MV-4-11 (cell line): ENCODE measurements at places on chromosomes 7 and 10.

DNA sequence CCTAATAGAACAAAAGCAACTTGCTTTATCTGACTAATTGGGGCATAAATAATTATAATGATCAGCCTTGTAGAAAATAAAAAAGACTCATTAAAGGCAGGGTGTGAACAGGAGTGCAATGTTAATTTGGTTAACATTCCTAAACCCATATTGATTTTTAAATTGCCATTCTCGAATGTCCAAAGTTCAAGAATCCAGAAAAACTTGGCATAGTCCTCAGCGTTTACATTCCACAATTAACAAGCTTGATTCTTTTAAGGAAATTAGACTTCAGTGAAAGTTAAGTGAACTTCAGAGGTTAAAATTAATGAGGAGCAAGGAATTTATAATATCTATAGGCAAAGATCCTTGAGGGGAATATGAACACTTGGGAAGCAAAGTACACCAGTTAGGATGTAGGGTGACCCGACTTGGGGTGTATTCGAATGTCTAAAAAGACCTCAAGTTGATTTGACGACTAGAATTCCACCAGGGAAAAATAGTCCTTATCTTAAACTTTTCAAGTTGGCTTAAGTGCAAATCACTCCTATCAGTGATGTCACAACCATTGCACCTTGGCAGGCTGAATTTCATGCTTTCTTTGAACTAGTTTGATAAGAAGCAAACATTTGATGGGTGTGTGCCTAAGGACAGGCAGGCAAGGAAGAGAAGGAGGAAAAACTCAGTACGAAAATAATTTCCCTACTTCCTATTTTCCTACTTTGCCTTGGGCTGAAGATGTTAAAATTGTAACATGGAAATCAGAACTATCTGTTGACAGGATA is 830.4 kb upstream of the COBL start:
- DNase-seq = no peak

DNA sequence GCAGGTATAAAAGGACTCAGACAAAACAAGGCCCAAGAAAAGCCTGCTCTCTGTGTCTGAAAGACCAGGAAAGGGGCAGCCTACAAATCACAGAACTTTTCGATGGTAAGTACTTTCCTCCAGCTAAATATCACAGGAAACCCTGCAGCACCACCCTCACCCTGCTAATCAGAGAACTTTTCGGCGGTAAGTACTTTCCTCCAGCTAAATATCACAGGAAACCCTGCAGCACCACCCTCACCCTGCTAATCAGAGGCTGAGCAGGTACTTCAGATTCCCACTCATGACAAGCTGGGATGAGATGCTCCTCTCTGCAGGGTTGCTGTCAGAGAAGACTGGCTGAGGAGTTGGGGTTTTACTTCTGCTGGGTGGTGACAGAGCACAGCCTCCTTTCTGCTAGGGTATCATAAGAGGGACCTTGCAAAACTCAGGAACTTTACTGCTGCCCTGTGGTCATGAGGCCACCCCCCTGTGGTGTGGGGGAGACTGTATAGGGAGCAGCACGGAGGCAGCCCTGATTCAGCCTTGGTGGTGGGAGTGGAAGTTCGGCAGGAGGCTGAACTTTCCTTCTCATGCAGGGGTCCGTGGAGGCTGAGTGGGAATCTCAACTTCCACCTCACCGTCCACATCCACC is 7.2 kb downstream of the WDR37 start:
- DNase-seq = no peak

GRCh38 chr7:129127601-129128000 is 16.9 kb upstream of the TSPAN33 start:
- DNase-seq = no peak

GRCh38 chr10:33142295-33142694 is 184.3 kb upstream of the ITGB1 start:
- DNase-seq = peak; percentile 15

DNA sequence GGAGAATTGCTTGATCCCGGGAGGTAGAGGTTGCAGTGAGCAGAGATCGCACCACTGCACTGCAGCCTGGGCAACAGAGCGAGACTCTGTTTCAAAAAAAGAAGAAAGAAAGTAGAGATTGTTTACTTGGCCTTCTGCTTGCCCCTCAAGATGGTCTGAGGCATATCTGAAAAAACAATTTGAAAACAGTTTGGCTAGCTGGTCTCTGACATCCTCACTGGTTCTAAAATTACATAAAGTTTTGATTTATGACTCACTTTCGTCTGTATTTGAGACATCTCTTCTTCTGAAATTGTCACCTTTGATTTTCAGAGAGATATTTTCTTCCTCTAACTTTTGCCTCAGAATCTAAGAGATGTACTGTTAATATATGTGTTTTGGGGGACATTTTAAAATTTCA is 49.6 kb upstream of the HELLS start:
- no peak for DNase-seq

DNA sequence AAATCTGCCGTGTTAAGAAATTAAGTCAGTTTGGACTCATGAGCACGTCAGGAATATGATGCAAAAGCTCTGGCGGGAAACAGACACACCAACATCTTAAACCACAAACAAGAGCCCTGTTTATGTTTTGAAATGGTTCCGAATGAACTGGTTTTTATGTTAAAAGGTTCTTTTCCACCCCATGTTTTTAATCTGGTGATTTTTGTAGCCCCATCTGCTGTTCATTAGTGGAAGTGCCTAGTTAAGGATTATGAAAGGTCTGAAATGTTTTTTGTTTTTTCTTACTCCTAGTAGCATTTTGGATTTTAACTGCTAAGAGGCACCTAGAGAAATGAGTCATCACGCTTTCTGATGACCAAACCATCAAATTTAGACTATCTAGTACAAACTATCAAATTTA is 404.1 kb upstream of the MKI67 start:
- DNase-seq = peak; percentile 5

DNA sequence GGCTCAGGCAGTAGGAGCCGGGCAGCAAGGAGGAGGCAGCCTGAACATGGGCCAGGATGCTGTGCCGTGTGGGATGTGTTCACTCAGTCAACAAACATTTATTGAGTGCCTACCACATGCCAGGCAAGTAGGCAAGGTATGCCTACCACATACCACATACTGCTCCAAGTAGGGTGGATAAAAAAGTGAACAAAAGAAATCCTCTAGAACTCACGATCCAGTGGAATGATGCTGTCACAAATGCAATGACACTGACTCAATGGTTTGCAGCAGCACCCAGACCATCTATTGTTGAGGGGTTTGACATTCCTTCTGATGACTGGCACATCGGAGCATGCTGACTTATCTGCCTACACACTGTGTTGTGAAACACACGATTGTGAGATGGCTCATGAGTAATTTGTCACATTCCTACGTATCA is 413.5 kb downstream of the NRG3 start:
- no peak for DNase-seq

GRCh38 chr10:76514321-76514720 is 1082.9 kb downstream of the LRMDA start:
- DNase-seq = no peak

DNA sequence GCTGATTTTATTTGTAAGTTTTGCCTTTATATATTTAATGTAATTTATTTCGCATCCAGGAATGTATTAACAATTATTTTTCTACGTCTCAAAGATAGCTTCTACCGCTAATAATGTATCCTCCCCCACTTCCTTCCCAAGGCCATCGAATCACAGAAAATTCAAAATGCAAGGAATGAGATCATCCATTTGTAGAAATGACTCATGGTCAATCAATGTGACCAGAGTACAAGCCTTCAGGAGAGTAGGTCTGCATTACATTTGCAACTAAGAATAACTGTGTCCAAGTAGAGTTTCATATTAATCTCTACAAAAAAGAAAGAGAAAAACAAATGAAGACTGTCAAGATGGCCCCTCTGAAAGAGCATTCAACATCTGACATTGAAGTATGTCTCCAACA is 205.9 kb upstream of the PHF14 start:
- DNase-seq = no peak

DNA sequence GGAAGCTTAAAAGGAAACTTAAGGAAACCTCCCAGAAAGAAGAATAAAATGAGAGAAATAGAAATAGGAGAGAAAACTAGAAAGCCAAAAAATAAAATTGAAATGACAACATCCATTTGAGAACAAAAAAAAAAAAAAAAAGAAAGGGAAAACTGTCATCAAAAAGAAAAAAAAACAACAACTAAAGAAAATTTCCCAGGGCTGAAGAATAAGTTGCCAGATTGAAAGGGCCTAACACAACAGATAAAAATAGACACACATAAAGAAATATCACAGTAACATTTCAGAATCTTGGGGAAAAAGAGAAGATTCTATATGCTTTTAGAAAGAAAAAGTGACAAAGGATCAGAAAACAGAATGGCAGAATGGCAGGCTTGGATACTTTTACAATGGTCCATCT is 157.1 kb downstream of the JMJD1C start:
- no peak for DNase-seq

DNA sequence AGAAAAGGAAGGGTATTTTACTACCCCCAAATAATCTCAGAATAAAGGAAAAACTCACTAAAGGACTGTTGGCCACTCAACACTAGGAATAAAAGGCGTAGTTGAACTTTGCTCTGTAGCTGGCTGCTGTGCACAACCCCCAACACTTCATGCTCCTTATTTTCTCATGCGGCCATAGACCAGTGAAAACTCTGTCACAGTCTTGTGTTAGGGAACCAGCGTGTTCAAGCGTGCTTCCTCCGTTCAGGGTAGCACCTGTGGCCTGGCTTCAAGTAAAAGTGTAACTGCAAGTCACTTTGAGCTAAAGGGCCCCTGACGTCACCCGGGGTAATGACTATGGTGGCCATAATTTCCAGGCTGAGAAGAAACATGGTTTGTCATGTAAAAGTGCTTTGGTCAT is 27.0 kb downstream of the BLNK start:
- no peak for DNase-seq

DNA sequence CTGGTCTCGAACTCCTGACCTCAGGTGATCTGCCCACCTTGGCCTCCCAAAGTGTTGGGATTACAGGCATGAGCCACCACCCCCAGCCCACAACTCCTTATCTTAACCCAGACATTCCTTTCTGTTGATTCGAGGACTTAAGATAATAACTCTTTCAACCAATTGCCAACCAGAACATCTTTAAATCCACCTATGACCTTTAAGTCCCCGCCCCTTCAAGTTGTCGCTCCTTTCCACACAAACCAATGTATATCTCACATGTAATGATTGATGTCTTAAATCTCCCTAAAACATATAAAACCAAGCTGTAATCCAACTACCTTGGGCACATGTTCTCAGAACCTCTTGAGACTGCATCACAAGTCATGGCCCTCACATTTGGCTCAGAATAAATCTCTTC is 7.8 kb upstream of the ANKRD2 start:
- no peak for DNase-seq

DNA sequence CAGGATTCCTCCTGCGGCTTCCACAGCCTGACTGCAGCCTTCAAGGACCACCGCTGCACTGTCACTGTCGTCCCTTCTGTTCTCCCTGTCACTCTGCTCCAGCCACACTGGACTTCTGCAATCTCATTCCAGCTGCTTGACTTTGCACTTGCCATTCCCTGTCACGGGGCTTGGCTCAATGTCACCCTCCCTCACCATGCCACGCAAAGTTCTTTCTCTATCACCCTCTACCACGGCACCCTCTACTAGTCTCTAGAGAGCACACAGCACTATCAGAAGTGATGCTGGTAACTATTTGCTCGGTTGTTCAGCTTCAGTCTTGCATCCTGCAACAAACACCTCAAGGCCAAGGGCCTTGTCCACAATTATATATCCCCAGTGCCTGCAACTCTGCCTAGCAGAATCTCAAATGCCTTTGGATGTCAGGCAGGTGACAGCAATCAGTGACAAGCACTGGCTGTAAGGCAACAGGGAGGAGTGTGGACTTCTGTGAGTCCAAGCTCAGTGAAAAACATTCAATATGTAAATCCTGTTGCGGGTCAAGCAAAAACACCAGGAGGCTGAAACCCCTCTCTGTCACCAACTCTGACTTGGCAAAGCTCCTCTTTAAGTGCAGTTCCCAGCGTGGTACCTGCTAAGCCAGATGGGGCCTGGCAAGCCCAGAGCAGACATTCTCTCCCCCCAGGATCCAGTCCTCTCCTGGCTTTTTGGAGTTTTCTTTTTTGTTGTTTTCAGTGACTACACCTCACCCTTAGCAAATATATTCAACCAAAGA is 259.9 kb downstream of the FGFR2 start:
- DNase-seq = no peak

DNA sequence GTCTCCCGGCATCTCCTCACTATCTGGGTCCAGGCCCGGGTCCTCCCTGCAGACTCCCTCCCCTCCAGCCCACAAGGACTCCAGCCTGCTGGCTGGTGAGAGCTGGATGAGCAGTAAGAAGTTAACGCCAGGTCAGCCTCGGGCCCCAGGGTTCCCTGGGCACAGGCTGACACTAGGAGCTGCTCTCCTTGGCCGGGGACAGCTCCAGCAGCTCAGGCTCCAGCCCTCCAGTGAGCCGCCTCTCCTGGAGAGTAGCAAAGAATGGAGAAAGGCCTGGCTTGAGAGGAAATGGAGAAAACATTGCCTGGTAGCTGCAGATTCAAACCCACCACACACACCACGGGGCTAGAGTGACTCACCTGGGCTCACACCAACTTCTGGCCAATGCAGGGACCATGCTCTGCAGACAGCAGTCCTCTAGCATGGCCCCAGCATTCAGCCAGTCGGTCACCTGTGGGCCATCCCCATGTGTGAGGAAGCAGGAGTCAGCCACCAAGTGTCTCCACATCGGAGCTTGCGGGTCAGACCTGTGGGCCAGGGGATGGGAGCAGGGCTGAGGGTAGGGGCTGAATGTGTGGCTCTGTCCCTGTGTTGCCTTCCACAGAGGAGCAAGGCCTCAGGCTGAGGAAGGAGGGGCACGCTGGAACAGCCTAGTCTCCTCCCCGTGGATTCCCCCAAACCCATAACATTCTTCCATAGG is 6.5 kb downstream of the SAP25 start:
- no peak for DNase-seq

GRCh38 chr10:8242295-8242872 is 187.9 kb downstream of the GATA3 start:
- no peak for DNase-seq

- DNase-seq = no peak
These were observed 24.9 kb downstream of the COL28A1 start for GRCh38 chr7:7510794-7511193.

DNA sequence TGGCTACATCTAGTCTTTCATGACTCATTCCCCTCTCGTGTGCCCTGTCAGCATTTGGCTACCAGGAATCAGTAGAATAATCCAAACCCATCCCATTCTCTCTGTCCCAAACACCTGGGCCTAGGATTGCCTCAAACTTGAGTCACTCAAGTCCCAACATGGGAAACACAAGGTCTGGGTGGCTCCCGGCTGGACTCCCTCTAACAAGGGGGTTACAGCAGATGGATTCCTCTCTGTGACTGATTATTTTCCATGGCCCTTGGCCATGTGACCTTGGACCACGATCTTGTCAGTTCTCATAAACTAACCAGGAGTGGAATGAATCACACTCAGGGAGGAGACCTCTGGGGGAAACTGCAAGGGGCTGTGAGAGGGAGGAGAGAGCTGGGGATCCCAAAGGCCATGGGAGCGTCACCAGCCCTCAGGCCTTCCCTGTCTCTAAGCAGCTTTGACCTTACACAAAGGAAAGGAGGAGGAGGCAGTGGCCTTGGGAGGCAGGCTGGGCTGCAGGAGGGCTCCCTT is 533.1 kb downstream of the KCNMA1 start:
- no peak for DNase-seq

GRCh38 chr7:106218546-106218945 is 66.2 kb downstream of the NAMPT start:
- DNase-seq = no peak

GRCh38 chr10:53839440-53840039 is 961.5 kb downstream of the PCDH15 start:
- DNase-seq = no peak

GRCh38 chr10:118045837-118046394 is 825 bp downstream of the RAB11FIP2 start:
- DNase-seq = peak; percentile 26

GRCh38 chr7:106216923-106217542 is 67.8 kb downstream of the NAMPT start:
- DNase-seq = no peak

- DNase-seq = no peak
These were observed 115.9 kb downstream of the GPR85 start for GRCh38 chr7:112970771-112971170.
